ENCODE measurements at places on chromosomes 2 and 18. TPM values are rescaled to one million over a fixed set of nuclear protein-coding genes. Genes with fewer than 3 reads are reported as not detected.

DNA sequence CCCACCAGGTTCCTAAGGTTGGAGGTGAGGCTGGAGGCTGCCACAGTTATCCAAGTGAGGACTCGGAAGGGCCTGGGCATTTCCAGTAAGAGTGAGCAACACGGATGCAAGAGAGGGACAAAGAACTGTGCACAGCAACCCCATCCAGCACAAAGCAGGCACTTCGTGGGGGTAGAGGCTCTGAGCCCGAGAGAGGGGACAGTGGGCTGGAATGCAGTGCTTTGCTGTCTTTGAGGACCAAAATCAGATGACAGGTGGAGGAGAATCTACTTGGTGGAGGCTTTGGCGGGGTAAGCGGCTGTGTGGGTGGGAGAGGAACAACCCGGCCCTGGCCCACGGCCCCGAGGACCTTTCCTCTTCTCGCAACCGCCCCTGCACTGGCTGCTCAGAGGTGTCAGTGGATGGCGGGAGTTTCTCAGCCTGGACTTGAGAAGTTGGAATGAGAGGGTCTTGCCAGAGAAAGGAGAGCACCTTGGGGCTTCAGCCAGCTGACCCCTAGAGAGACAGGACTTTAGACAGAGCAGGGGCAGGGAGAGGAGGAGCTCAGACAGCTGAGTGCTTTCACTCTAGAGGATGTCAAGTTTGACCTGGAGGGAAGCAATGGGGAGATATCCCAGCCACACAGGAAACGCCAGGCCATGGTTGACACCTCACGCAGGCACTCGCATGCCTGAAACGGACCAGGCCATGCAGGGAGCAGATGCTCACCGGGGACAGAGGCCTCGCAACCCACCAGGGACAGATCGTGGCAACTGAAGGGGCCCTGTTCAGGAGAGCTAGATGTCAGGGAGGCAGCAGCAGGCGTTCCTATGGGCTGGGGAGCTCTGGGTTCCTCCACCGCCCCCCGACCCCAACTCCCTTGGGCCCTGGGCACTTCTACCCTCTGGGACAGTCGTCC, 11.6 kb downstream of the RAMP1 start:
- no peak for DNase-seq

DNA sequence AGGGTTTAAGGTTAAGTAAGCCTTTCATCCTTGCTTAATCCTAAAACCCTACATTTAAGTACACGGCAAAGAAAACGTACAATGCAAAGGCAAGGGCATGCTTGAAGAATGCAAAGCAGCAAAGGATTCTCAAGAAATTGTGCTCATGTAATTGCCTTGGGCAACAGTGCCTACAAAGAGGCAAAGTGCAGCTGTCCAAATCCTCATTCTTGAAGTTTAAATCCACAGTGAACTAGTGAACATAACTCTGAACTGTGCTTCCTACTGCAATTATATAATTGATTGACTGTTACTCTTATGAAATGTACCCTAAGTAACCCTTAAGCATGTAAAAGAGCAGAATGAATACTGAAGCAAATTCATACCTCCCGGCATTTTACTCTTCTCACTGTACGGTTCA, 85.4 kb downstream of the MAP3K20 start:
- no peak for DNase-seq

DNA sequence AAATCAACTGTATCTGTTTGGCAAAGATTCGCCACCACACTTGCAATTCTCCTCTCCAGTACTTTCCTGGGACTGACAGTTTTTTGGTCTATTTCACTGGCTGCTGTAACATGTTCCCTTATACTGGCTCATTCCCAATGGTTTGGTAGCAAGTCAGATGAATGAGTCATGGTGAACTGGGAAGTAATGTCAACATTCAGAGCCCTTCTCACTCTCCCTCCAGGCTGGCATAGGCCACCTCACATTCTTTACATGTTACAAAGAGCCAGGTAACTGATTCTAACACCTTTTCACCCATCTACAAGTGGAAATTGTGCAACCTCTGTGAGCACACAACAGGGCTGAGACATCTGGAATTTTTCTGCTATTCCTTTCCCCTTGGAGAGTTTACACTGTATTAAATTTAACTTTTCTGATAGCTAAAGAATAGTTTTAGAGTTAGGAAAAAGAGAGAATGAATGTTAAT, 111.3 kb upstream of the TLK1 start:
- DNase-seq, result no peak

- DNase-seq, result no peak
Measured at GRCh38 chr2:162328424-162329157, 10.1 kb upstream of the IFIH1 start.

DNA sequence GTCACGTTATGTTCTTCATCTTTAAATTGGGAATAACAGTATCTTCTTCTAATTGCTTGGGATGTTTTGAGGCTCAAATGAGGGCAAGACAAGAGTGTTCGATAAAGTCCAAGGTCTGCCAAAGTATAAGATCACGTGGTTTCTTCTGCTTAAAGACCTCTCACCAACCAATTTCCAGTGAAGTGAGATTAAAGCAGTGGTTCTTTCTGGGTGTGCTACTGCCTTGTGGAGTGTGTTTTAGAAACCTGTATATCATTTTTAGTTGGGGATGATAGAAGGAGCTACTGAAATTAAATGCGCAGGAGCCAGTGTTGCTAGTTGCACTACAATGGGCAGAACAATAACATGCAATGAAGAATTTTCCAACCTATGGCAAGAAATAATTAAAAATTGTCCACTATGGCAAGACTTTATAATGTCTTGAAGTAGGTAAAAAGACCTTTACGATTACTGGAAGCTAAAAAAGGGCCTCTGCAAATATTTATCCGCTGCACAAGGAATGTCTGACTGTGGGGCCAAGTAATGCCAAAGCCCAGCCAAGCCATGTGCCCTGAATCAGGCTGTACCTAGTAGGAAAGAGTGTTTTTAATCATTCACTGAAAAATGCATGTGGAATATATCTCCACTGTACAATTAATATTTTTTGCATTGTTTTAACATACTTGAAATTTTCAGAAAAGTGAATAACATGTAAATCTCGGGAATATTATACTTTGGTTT, 244.5 kb upstream of the REG3G start:
- DNase-seq, result no peak

DNA sequence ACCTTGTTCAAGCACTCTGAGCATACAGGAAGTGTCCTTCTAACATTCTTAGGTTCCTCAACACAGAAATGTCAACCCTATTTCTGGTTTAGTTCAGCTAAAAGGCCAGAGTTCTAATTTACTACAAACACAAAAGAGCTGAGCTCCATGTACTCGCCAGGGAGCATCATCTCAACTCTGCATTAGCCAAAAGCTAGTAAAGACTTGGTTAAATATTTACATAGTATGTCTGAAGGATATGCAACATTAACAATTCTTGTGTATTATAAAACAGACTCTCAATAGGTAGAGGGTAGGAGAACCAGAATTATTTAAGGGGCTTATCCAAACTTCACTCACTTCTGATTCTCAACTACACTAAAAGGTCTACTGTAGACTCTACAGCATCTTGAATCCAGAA, 154.6 kb downstream of the THADA start:
- no peak for DNase-seq

GALNT3 gene
- total RNA-seq, result 0.53 TPM

TBR1 gene
- total RNA-seq, result not detected

RGPD3 gene
- total RNA-seq, result not detected

PTPRM gene
- total RNA-seq, result 76.2 TPM

Data from right cardiac atrium (tissue), 5 donors.